ENCODE measurements at places on chromosomes 6 and 20.
A peak's percentile ranks its signal among the peaks of the same experiment; 100 is the strongest.

GRCh38 chr6:85372915-85373270, 77.0 kb upstream of the NT5E start:
- no peak for ATAC-seq

- no peak for ATAC-seq
These were observed 402 bp downstream of the OSBPL2 start for GRCh38 chr20:62238569-62239277.

- ATAC-seq = no peak
These were observed 1.1 kb upstream of the SAPCD1 start for GRCh38 chr6:31761343-31761742.

DNA sequence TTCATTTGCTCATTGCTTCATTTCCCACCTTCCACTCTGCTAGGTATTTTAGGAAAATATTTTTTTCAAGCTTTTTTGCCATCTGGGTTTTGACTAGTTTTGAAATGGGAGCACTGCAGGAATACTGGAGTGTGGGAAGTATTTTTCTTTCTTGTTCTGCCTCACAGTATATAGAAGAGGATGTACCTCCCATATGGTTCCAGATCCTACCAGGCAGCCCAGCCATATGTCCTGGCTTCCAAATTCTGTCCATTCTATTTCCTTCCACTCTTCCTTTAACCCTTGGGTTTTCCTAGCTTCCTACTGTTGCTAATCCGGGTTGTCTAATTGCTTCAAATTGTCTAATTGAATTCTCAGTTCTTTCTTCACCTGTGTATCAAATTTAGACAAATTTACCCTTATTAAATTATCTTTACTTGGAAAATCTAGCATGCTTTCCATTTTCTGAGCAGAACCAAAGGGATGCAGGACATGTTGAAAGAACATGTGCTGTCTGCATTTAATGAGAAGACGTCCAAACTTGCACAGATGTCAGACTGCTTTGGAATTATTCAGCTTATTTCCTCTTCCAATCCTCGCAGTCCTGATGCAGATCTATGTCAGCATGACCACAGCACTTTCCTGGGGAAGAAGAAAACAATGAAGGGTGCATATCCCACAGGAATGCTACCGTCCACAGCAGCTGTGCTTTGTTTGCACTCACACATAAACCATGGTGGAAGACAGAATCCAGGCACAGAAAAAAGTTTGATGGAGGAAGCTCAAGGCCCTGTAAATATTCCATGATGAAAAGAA, 1273.9 kb upstream of the MAP3K7 start:
- ATAC-seq = no peak

- ATAC-seq = no peak
These were observed 53.7 kb downstream of the LYRM4 start for GRCh38 chr6:5206920-5207561.

- no peak for ATAC-seq
These were observed 84.4 kb downstream of the BACH2 start for GRCh38 chr6:90212274-90212673.

DNA sequence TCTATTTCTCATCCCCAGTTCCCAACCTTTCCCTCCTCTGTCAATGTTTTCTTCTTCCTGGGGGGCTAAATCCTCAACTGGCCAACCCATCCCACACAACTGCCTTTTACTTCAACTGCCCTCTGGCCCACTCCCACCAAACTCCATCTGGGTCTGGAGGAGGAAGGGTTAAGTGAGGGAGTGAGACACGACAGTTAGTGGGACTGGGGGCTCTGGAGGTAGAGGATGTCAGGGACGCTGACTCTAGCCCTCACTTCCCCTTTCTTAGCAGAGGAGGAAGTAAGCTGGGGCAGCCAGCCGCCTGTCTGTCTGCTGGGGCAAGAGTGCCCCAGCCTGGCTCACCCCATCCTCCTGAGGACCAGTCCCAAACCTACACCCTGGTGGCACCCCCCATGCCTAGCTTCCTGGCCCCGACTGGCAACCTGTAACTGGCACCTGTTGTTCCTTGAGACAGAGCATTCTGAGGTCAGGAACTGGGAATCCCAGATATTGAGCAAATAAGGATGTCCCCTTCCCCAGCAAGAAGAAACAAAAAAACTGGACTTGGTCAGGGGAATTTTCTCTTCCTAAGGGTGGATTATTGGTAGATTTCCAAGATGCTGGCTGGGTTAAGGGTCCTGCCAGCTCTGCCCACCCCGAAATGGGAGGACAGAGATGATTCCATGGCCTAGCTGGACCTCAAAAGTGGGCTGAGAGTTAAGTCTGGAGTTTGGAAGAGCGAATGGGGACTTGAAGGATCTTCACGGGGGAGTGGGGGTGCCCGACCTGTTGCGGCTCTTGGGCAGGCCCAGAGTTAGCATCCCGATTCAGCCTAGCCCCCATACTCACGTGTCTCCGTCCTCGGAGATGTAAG, 971 bp downstream of the NFKBIE start:
- ATAC-seq = peak; percentile 25

- peak; percentile 69 for ATAC-seq
These were observed 102.6 kb downstream of the PERP start for GRCh38 chr6:138004430-138005287.

GRCh38 chr20:50848341-50848808, 53.5 kb downstream of the BCAS4 start:
- ATAC-seq = peak; percentile 30

DNA sequence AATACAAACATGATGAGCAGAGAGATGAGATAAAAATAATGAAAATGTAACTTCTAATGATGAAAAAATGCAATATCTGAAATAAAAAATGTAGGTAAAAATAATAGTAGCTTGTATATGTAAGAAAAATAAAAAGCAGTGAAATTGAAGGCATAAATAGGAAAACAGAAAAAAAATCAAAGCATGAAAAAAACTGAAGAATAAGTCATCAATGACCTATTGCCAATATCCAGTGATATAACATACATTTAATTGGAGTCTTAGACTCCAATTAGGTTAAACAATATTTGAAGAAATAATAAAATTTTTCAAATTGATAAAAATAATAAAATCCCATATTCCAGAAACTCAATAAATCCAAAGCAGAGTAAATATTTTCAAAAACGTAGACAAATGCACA, 114.0 kb upstream of the HDGFL1 start:
- ATAC-seq = no peak

DNA sequence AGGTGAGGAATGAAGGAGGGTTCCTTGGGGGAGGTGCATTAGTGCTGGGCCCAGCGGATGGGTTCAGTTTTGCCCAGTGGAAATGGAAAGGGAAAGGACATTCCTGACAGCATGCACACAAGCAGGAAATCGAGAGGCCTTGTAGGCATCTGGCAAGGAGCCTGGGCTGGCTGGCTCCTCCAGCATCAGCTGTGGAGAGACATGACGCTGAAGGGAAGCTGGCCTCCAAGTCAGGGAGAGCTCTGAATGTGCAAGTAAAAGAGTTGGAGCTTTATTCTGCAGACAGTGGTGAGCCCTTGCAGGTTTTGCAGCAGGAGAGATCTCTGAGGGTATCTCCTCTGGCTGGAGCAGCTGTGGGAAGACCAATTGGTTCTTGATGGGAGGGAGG, 154.3 kb downstream of the MRPL14 start:
- peak; percentile 87 for ATAC-seq

DNA sequence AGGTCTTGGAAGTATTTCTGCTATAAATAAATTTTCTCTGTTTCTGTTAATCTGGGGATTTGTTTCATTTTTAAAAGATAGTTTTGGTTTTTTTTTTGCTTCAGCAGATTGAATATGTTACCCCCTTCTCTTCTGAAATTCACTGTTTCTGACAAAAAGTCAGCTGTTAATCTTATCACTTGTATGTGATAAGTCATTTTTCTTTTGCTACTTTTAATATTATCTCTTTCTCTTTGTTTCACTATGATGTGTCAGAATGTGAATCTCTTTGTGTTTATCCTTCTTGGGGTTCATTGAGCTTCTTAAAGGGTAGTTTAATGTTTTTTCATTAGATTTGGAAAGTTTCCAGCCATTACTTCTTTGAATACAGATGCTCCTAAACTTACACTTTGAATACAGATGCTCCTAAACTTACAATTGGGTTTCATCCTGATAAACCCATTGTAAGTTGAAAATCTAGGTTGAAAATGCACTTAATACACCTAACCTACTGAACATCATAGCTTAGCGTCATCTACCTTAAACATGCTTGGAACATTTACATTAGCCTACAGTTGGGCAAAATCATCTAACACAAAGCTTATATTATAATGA, 154.2 kb upstream of the COL21A1 start:
- ATAC-seq = no peak

Measured in SK-N-SH treated with all-trans-retinoic acid at 6 μM for 48 hours (cell line).